ENCODE measurements at places on chromosomes 6 and 20.
A peak's percentile ranks its signal among the peaks of the same experiment; 100 is the strongest.

- DNase-seq, result no peak
Observed at GRCh38 chr6:45195137-45195536, 133.0 kb upstream of the RUNX2 start.

DNA sequence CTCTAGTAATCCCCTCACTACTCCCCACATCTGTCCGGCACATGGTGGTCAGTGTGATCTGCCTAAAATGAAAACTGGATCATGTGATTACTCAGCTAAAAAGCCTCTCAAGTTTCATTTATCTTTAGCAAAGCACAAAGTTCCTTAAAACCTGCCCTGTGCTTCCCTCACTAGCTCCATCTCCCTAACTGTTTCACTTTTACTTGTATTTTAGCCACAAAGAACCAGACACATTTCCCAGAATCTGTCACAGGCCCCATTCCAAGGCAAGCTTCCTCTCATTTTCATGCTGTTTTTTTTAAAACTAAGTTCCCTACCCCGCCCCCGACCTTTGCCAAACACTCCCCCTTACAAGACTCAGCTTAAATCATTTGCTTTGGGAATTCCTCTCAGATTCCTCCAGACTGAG, 8.9 kb upstream of the IGF2R start:
- DNase-seq, result no peak

GRCh38 chr20:41865938-41866337, 247.8 kb upstream of the CHD6 start:
- DNase-seq, result no peak

- DNase-seq, result no peak
Observed at GRCh38 chr20:53370345-53370961, 223.2 kb downstream of the ZNF217 start.

DNA sequence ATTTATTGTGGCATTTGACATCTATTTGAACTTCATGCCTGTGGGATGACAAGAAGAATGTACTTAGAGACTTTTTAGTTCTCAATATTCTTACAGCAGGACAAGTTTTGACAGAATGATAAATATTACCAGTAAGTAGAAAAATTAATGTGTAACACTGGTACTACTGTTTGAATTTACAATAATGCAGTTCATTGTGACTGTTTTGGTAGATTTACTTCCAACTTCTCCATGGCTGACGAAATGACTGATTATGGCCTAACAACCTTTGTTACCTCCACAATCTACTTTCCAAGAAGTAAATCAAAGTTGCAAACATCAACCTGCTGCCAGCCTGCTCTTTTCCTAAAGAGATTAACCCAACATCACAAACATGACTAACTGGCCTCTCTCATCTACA, 38.5 kb downstream of the PAK5 start:
- no peak for DNase-seq

- DNase-seq, result no peak
Observed at GRCh38 chr6:137233911-137234863, 15.0 kb upstream of the IFNGR1 start.

DNA sequence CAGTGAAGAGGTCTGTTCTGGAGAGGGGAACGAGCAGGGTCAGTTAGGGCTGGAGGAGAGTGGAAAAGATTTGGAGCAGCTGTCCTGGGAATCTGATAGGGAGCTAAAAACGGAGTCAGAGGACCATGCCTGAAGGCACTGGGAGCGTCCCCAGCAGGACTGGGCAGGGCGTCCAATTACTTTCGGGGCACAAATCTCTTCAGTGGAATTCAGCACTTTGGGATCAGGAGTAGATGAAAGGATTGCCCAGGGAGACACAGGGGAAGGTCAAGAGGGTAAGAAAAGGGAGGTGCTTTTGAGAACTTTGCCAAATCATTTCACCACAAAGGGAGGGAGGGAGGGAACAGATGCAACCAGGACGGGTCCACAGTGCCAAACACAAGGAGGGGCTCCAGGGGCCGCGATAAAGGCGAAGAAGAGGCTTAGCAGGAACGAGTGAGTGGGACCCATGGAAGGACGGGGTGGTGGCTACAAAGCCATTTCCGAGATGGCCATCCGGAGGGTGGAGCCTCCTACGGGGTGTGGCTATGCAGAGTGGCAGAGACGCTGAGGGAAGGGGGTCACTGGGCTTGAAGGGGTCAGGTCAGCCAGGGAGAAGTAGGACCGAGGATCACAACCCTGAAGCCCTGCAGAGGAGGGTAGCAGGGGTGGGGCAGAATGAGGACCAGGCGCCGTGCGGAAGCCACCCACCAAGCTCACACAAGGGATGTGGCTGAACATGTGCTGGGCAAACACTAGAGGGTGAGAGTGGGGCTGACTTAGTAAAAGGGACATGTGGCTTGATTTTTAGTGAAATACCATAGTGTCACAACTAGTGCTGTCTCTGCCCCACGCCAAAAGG, 180.0 kb upstream of the RREB1 start:
- DNase-seq, result peak; percentile 47

- DNase-seq, result no peak
Observed at GRCh38 chr20:62739581-62740285, 31.1 kb downstream of the NTSR1 start.

GRCh38 chr20:57593134-57593886, 26.9 kb downstream of the ZBP1 start:
- no peak for DNase-seq

DNA sequence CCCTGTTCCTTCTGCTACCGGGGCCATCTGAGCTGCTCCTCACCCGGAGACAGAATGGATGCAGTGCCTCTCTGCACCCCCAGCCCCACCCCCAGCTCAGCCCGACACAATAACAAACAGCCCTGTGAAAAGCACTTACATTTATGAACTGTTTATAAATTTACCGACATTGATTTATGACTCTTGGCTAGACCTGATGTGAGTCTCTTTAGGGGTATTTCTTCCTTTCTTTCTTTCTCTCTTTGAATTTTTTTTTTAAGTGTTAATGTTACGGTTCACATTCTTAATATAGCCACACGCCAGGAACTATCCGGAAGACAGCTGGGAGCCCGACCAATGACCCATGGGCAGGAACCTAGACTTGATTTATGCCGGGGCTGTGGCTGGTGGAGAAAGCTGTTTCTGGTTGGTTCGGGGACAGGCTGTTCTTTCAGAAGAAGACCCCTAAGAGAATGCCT, 266.3 kb downstream of the CDC5L start:
- DNase-seq, result no peak

- DNase-seq, result peak; percentile 1
Observed at GRCh38 chr6:168138436-168138835, 59.4 kb upstream of the FRMD1 start.

DNA sequence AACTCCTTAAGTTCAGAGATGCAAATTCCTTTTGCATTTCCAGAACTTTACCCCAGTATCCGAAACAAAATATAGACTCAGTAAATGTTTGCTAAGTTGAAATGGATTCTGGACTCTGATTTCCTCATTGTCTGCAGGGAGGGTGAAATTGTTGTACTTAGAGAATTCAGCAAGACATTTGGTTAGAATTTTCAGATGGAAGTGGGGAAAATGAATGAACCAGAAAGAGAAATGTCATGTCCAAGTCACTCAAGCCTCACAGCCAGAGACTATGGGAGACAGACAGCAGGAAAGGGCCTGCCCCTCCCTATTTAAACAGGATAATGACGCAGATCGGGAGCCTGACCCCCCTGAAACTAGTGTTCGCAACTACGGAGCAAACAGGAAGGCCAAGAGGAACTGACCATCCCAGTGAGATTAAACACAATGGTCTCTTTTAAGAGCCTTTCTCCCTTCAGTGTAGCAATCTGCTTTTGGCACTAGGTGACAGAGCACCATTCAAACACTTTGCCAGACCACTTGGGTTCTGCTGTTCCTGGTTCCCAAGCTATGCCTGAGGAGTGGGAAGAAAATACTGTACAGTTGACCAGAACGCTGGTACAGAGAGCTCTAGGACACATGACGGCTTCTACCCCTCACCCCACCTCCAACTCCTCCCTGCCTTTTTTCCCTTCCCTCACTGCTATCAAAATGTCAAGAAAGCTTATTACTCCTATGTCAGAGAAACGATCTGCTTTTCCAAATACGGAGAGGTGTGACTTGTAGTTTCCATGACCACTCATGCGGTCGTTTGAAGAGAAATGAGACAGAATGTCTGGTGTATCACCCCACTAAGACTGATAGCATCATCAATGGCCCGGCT, 13.7 kb downstream of the NEDD9 start:
- DNase-seq, result no peak

- no peak for DNase-seq
Observed at GRCh38 chr6:37182736-37183590, 13.0 kb downstream of the PIM1 start.

DNA sequence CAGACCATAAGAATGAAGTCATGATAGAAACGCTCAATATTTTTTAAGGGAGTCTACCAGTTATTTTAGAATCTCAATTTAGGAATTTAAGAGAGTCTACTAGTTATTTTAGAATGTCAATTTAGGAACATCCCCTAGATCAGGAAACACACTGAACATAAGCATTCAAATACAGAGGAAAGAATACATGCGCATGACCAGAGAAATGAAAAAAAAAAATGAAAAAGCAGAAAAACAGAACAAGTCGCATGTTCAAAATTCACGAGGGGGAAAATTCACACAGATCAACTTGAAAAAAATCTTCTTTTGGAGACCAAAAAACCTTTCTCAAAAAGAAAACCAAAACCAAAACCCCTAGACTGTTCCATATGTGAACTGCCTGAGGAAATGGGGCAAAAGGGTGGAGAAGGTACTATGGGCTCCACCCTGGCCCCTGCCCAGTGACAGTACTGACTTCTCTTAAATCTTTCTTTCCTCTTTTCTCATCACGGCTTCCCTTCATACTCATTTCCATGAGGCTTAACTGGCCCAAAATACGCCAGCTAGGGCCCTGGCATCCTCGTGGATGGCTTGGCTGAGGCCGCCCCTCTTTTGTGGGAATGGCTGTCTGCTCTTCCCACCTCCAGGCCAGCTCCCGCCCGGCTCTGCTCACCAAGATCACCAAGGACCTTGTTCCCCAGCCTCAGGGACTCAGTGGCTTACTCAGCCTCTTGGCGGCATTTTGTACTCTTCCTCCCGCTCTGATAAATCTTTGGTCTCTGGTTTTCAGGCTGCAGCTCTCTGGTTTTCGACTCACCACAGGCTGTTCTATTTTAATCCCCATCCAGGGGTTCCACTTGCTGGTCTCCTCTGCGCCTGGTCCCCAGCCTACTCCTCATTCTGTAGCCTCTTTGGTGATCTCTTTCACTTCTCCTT, 11.2 kb downstream of the ZBTB2 start:
- DNase-seq, result no peak

DNA sequence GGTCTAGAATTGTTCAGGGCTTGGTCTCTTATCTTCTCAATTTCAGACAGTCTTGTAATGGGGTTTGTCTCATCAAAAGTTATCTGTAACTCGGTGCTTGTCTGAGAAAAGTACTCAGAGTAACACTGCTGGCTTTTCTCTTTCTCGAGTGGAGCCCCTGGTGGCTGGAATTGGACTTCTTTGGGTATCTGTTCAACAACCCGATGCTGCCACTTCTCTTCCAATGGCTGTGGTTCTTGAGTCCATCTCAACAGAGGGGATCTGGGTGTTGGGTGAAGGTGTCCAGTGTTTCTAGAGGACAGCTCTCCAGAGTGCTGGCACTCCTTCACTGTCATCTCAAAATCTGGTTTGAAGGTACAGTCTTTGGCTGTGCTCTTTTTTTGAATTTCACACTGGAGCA, 24.6 kb downstream of the DST start:
- DNase-seq, result peak; percentile 20

GRCh38 chr20:45011108-45011526, 44.8 kb downstream of the STK4 start:
- peak; percentile 57 for DNase-seq

Measured in iPS-NIHi11 (cell line).